Stimulated activated CD8-positive, alpha-beta memory T cell treated with anti-CD3 and anti-CD28 coated beads, Interleukin-4, amount 100 ng/mL, for 1 hour (primary cell): ENCODE measurements at places on chromosomes 12 and 14.

DNA sequence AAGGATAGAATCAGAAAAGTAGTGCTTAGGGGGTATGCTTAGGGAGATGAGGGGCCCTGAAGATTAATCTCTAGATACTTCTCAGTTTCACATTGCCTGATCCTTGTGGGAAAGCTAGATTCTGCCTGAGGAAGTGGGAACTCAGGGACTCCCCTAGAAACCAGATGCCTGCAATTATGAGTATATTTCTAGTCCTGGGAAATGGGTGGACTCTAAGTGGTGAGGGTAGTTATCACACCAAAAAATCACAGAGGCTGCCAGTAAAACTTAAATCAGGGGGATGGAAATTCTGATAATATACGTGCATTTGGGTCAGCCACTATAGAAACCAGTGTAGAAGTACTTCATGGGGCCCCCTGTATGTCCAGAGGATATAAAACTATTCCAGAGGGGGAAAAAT, 18.3 kb downstream of the HOXC4 start:
- no peak for DNase-seq

- no peak for DNase-seq
These were observed 55.3 kb downstream of the GALNT16 start for GRCh38 chr14:69315301-69315700.

DNA sequence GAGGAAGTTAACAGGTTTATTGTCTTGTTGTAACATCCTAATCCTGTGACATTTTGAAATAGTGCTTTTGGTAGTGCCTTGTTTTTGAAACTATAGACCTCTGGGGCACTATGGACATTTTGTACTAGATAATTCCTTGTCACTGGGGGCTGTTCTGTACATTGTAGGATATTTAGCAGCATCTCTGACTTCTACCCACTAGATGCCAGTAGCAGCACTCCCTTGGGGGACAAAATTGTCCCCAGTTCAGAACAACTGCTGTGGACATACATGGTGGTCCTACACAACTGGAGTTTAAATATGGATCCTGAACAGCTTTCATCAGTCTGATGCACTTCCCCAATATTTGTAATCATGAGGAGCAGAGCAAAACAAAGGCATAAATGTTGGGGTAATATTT, 264.7 kb downstream of the RAD51B start:
- DNase-seq = no peak

- no peak for DNase-seq
These were observed 12.4 kb downstream of the TECPR2 start for GRCh38 chr14:102375119-102375518.

DNA sequence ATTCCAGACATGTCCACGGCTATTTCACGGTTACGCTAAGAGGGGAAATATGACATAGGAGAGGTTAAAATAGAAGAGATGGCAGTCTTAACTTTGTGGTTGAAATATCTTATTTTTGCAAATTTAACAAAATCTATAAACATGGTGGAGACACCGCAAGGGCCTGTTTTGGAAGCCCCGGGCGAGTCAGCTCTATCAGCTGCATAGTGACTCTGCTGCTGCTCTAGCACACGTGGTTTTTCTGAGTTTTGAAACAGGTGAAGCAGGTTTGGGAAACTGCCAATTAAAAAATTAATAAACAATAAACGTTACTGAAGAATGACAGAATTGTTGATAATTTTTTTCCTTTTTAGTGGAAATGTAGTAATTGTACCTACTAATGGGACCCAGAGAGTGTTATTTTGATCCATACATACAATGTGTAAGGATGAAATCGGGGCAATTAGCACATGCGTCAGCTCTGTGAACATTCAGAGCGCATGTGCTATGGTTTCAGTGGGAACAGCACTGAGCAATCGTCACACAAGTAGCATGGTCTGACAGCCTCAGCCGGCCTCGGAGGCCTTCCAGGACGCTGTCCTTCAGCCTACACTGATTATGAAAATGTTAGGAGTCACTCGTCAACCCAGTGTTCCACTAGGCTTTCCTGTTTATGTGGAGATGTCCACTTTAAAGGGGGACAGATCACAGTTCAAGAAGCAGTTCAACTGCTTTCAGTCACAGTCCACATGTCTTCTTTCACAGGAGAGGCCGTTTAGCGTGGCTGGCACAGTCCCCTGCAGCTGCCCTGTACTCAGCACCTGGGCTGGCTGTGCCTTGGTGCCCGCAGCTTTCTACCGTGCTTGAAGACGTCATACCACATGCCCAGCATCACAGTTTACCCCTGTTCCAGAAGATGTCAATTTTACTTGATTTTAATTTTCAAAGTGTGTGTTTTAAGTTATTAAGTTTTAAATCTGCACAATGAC, 51.8 kb downstream of the MOK start:
- no peak for DNase-seq

- no peak for DNase-seq
These were observed 23.9 kb upstream of the MAP1LC3B2 start for GRCh38 chr12:116535241-116535640.

DNA sequence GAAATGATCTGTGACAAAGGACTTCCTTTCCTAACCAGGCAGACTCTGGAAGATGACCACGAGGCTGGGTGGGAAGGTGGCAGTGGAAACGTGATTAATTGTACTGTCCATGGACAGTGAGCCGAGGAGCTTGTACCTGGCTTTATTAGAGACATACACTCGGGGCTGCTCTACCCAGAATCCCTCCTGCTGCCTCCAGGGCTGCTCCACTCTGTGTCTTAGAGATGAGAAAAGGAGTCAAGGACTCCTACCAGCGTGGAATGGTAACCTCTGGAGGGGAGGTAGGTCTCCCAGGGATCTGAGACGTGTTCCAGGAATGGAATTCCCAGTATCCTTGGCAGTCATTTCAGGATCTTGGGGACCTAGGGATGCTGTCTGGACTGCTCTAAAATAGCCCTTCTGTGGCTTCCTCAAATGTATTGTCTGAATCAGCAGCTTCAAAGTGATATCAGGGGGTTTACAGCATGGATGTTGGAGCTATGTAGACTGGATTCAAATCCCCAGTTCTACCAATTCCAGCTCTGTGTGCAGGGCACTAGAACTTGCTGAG, 237.8 kb downstream of the CACNA1C start:
- DNase-seq = no peak
